ENCODE measurements at places on chromosomes 5 and 9. TPM values are rescaled to one million over a fixed set of nuclear protein-coding genes. Genes with fewer than 3 reads are reported as not detected.

- no peak for DNase-seq
Measured at GRCh38 chr5:154721481-154722058, 33.6 kb upstream of the LARP1 start.

The NR4A3 gene
- 0.30 TPM for total RNA-seq

The CTXN3 gene
- not detected for total RNA-seq

DNA sequence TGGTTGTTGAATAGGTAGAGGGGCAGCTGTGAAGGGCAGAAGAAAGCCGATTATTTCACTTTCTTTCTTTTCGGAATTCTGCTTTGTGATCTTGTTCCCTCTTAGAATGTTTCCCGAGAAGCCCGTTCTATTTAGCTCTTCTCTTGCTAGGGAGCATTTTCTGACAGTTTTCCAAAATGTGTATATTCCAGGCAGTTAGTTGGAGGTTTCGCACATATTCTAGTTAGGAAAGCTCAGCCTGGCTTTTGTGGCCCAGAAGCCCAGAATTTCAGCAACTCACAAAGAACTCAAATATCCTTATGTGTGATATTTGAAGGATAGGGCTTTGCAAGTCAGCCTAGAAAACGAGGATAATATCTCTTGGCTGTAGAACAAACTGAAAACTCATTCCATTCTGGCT lies 461.0 kb upstream of the C9orf72 start:
- DNase-seq: no peak

DNA sequence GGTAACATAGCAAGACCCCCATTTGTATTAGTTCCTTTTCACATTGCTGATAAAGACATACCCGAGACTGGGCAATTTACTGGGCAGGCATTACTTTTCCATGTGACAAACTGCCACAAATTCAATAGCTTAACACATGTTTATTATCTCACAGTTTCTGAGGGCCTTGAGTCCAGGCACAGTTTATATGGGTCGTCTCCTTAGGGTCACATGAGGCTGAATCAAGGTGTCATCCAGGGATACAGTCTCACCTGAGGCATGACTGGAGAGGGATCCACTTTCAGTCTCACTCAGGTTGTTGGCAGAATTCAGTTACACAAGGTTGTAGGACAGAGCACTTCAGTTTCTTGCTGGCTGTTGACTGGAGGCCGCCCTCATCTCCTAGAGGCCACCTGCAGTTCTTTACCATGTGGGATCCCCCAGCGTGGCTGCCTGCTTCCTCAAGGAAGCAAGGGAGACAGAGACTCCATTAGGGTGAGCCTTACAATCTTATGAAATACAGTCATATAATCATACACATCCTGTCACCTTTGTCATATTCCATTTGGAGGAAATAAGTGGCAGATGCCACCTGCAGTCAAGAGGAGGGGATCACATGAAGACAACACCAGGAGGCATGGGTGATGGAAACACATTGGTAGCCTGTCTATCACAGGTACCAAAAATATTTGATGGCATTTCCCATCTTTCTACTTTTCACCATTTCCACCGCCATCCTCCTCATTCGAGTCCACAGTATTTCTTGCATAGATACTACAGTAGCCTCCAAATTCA lies 15.1 kb upstream of the ERAP1 start:
- peak; percentile 60 for DNase-seq

GRCh38 chr5:78509884-78510769 lies 138.4 kb downstream of the LHFPL2 start:
- peak; percentile 13 for DNase-seq

- DNase-seq: no peak
Measured at GRCh38 chr5:136518814-136519213, 153.5 kb upstream of the TRPC7 start.

- no peak for DNase-seq
Measured at GRCh38 chr5:61866930-61867329, 439.1 kb upstream of the KIF2A start.

The PAEP gene
- not detected for total RNA-seq

- DNase-seq: no peak
Measured at GRCh38 chr9:98187926-98188325, 4.5 kb downstream of the CORO2A start.

DNA sequence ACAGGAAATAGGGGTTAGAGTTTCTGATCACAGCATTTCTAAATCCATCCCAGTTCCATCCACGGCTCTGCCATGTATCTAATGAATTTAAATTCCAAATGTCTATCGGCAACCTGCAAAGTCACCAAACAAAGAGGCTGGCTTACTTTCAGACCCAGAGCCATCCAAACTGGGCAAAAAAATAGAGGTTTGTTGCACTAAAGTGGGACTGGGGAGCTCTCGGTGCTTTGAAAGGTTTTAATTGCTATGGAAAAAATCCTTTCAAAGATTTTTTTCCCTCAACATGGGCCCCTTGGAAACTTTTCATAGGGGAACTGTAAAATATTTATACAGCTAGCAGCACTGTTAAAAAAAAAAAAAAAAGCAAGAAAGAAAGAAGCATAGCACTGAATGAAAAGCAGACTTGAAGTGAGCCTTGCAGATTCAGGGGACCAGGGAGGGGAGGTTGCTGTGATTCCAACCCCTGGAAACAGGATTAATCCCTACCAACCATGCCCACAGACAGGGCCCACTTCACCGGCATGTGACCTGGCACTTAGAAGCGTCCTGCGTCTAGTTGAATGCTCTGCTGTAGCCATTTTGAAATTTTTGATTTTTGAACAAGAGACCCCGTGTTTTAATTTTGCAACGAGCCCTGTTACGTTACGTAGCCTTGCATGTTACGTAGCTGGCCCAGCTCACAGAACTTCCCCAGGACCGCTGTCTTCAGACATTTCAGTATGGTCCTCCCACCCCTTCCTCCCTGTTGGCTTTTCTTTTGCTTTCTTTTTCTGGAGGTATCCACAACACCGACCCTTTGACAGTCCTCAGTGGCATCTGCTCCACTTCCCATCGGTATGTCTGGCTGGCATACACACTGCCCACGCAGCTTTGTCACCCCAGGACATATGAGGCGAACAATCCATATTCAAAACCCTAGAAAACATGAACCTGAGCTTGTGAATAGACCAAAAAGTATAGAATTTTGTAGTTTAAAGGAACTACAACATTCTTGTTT lies 105.3 kb upstream of the NFIB start:
- DNase-seq: no peak

The MEGF10 gene
- total RNA-seq: not detected
